NK-92 treated with Interleukin-12 subunit alpha and Interleukin-12 subunit beta, amount 100 ng/mL, for 24 hours (cell line): ENCODE measurements at places on chromosomes 13 and 19.

DNA sequence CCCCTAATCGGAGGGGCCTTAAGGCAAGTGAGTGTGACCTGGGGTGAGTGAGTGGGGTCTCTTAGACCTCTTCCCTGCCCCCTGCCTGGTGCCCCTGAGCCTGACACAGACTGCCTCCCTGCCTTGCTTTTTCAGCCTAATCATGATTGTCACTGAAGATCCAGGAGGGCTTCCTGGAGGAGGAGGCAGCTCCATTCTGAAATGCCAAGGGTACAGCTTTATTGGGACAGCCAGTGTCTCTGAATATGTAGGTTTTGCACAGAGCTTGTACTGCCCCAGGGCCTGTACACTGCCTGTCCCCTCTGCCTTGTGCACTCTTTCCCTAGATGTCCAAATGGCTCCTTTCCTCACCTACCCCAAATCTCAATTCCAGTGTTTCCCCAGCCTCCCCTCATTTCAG is 26.1 kb upstream of the SEMA6B start:
- no peak for DNase-seq

GRCh38 chr19:1223018-1223855 is 14.6 kb downstream of the CBARP start:
- no peak for DNase-seq

DNA sequence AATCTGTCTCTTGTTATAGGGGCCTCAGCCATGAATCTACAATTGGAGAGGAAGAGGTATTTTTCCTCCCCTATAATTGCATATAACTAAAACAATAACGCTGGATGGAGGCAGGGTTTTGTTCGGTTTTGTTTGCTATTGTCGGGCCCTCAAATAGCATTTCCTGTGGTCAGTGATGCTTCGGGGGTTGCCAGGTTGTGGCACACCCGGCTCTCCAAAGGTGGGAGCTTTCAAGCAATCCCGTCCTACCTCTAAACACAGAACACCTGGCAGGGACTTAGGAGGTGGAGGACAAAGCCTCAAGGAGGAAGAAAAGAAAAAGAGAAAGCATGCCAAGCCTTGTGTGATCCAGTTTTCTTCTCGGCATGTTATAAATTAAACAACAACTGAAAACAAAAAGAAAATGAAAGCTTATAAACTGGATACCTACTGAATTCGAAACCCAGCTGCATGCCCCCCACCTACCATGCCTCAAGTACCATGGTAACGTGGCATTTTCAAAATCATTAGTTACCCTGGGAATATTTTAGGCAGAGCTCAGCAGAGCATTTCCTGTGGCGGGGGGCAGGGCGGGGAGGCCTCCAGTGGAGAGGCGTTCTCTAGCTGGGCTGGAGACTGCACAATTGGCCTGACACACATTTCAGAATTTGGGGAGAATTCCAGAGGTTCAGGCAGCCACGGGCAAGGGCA is 213.8 kb downstream of the DCLK1 start:
- DNase-seq = no peak

GRCh38 chr13:64347664-64348063 is 2882.5 kb downstream of the PCDH9 start:
- DNase-seq = no peak

DNA sequence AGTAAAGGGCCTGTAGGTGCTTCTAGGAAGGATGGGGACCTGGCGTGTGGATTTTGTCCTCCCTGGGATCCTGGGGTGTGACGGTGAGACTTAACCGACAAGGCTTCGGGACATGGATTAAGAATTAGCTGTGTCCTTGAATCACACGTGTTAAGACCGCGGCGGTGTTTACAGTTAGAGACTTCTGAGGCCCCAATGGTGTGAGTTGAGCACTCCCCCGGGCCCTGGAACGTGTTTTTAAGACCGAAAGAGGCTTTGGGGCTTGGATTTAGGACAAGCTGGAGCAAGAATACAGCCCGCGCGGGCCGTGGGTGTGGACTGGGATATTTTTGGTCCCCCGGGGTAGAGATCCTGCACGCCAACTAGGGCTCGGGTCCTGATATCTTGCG is 1.2 kb upstream of the SLC27A1 start:
- DNase-seq = no peak

DNA sequence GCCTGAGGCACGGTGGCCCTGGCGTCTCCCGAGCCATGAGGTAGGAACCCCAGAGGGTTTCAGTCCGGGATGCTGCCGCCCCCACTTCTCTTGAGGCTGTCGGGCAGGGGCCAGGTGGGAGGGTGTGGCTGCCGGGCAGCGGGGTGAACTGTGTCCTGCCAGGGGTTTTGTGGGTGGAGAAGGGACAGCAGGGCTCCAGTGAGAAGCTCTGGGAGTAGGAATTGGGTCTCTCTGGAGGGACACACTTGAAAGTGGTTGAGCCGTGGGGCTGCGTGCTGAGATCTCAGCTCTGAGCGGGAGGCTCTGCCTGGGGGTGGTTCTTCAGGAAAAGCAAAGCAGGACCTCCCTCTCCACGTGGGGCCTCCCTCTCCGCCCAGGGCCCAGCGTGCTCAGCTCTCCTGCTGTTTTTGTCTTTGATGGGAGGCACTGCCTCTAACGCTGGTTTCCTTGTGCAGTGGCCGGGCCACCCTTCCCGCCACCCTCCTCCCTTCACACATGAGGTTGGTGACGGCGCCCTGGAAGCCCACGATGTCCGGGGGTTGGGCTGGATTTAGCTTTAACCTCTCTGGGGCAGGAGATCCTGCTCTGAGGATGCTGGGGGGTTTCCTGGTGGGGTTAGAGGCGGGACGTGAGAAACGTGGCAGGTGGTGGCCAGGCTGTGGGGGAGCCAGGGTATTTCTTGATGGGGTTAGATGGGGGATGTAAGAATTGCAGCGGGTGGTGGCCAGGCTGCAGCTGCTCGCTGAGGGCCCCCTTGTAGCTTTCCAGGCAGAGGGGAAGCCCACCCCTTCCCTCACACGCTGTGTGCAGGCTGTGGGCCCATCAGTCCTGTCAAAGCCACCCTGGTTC is 15.3 kb upstream of the ZNF554 start:
- DNase-seq = no peak

- DNase-seq = no peak
Observed at GRCh38 chr13:43245374-43245964, 222.1 kb downstream of the DNAJC15 start.

GRCh38 chr19:39684267-39684666 is 20.0 kb upstream of the LGALS14 start:
- no peak for DNase-seq

DNA sequence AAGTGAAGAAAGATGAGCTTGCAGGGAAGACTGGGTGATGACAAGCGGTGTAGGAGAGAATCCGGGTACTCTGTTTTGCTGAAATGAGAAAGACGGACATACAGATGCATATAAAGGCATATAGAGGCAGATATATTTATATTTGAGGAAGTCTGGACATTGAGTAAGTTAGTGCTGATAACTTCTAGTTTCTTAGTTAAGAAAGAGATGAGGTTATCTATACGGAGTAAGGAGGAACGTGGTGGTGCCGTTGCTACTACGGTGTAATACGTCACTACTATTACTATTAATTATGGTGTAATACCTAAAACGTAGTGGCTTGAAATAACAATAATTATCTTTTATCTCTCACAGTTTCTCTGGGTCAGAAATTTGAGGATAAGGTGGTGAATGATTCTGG is 9.8 kb upstream of the CPB2 start:
- DNase-seq = no peak

DNA sequence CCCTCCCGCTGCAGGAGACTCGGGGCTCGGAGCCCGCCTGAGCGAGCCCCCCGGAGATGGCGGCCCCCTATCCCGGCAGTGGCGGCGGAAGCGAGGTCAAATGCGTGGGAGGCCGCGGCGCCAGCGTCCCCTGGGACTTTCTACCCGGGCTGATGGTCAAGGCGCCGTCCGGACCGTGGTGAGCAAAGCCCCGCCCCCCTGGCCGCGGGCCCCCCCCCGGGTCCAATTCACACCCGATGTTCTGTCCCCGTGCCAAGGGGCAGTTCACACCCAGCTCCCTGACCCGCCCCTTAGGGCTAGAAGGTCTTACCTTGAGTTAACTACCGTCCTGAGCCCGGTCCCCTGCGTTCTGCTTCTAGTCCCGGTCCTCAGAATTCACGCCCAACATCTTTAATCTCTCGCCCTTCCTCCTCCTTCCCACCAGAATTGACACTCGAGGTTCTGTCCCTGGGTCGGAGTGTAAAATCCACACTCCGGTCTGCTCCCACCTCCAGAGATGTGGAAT is 1.4 kb downstream of the NPAS1 start:
- DNase-seq = no peak

GRCh38 chr19:52535771-52536447 is 8.4 kb downstream of the ZNF808 start:
- DNase-seq = no peak

DNA sequence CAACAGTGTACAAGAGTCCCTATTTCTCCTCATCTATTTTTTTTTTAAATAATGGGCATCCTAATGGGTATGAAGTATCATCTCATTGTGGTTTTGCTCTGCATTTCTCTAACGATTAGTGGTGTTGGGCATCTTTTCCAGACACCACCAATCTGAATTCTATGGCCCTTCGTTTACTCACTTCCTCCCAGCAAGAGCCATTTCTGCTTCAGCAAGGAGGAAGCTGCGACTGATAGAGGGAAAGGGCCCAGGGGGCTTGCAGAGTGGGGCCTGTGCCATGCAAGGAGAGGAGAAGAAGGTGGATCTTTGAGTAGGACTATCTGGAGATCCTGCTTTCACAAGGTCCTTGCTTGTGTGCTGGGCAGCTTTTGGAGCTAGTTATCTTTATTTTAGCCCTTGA is 58.0 kb downstream of the USPL1 start:
- no peak for DNase-seq
